ENCODE measurements at places on chromosomes 1 and 21. TPM values are rescaled to one million over a fixed set of nuclear protein-coding genes. Genes with fewer than 3 reads are reported as not detected.

SPRR2E gene
- 11.8 TPM for total RNA-seq

WNT2B gene
- 16.0 TPM for total RNA-seq

AADACL3 gene
- total RNA-seq: not detected

LCE7A gene
- total RNA-seq: not detected

NPPB gene
- not detected for total RNA-seq

SELP gene
- 8.8 TPM for total RNA-seq

CR1L gene
- not detected for total RNA-seq

TYW3 gene
- 8.8 TPM for total RNA-seq

Data from vagina (tissue), 2 donors.